Right lobe of liver (tissue), 6 donors: ENCODE measurements at places on chromosomes 16 and 17.
A peak's percentile ranks its signal among the peaks of the same experiment; 100 is the strongest.

DNA sequence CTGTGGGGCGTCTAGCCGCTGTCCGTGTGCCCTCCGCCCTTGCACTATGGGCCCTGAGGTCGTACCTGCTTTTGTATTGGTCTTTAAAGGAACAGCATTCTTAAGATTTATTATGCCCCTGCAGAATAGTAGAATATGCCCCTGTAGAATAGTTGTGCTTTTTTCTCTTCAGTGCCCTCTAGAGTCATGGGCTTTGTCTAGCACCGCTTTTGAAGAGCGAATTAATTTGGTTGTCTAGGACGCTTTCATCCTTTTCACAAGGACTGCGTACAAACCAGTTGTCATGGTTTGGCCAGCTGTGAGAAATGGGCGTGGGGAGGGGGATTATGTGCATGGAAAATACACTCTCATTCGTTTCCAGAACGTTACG is 621 bp downstream of the CEP95 start:
- DNase-seq: no peak

GRCh38 chr17:38914741-38915638 is 10.4 kb upstream of the LASP1NB start:
- no peak for DNase-seq

DNA sequence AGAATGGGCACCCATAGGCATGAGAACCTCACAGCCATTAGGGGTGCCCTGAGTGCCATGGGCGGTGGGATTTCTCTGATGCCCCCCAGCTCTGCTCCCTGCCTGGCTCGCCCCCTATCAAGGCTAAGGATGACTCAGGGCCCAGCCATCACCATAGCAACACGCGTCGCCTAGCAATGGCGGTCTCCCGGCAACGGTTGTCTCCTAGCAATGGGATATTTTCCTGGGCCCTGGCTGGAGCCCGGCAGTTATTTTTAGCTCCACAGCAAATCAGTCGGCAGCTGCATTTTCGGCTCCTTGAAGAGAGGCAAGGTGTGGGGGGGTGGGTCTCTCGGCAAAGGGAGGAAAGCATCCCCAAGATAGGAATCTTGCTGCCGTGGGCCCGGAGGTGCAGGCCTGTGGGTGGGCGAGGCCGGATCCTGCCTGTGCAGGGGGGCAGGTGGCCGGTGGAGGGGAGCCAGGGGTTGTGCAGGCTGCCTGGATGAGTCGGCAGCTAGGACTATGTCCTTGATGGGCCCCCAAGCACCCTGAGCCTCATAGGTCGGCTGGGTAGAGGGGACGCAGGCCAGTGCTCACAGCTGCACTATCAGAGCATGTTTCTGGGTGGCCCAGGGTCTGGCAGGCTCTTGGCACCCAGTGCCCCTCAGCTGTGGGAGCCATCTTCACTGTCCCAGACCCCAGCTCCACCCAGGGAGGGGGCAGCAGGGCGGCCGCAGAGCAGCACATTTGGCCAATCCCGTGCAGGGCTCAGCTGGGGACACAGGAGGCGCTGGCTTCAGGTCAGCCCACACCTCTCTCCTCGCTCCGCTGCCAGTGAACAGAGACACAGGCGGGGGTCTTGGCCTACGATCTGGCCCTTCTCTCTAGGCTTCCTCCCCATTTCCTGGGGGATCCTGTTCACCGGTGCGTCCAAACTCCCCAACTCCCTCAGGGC is 4.2 kb upstream of the FBXL16 start:
- no peak for DNase-seq

- DNase-seq: no peak
Observed at GRCh38 chr17:27856676-27857432, 36.3 kb downstream of the LYRM9 start.

- no peak for DNase-seq
Observed at GRCh38 chr16:84369105-84369504, 767 bp downstream of the ATP2C2 start.

DNA sequence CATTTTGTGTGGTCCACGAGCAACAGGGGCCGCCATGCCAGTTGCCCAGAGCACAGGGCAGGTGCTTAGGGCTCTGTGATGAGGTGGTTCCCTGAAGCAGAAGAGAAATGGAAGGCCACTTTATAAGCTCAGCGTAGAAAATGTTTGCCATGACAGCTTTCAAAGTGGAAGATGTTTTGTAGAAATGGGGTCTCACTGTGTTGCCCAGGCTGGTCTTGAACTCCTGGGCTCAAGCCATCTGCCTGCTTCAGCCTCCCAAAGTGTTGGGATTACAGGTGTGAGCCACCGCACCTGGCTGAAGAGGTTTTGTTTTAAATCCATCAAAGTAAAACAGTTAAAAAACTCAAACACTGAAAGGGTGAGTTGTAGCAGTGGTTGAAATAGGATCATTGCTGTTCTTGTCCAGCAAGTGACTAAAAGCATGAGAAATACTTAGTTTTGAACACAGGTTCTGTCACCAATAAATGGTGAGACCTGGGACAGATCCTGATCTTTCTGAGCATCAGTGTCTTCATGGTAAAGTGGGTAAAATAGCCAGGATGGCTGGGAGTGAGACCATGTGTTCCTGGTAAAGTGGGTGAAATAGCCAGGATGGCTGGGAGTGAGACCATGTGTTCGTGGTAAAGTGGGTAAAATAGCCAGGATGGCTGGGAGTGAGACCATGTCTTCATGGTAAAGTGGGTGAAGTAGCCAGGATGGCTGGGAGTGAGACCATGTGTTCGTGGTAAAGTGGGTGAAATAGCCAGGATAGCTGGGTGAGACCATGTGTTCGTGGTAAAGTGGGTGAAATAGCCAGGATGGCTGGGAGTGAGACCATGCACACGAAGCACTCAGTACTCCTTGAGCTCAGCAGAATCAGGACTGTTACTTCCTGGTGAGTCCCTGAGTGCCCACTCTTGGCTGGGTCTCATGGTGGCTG is 46.0 kb downstream of the BANP start:
- DNase-seq: no peak

GRCh38 chr17:61091096-61091495 is 308.5 kb upstream of the TBX2 start:
- no peak for DNase-seq

DNA sequence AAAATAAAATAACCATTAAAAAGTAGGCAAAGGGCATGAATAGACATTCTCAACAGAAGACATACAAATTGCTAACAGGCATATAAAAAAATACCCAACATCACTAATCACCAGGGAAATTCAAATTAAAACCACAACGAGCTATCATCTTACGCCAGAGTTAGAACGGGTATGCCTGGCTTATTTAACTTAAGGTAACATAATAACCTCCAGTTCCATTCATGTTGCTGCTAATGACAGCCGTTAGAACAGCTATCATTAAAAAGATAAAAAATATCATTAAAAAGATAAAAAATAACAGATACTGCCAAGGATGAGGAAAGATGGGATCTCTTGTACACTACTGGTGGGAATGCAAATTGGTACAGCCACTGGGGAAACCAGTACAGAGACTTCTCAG is 89.3 kb downstream of the GAS7 start:
- no peak for DNase-seq

- DNase-seq: no peak
Observed at GRCh38 chr17:63481488-63481870, 4.6 kb downstream of the ACE start.

GRCh38 chr17:80270836-80271235 is 10.2 kb downstream of the RNF213 start:
- no peak for DNase-seq

DNA sequence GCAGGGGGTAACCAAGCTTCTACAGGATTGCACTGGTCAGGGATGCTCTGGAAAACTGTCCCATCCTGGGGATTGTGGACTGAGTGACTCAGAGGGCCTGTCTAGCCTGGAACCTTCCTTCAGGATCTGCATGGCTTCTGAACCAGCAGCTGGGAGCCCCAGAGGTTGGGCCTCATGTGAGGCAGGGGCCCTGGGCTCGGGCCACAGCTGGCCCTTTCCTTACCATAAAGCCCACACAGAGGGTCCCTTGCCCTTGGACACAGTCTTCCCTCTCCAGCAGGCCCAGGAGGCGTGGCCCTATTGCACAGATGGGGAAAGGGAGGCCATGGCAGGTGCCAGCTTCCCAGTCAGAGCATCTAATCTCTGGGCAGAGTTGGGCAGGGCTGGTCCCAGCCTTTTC is 30.5 kb downstream of the ADCY7 start:
- DNase-seq: peak; percentile 34

DNA sequence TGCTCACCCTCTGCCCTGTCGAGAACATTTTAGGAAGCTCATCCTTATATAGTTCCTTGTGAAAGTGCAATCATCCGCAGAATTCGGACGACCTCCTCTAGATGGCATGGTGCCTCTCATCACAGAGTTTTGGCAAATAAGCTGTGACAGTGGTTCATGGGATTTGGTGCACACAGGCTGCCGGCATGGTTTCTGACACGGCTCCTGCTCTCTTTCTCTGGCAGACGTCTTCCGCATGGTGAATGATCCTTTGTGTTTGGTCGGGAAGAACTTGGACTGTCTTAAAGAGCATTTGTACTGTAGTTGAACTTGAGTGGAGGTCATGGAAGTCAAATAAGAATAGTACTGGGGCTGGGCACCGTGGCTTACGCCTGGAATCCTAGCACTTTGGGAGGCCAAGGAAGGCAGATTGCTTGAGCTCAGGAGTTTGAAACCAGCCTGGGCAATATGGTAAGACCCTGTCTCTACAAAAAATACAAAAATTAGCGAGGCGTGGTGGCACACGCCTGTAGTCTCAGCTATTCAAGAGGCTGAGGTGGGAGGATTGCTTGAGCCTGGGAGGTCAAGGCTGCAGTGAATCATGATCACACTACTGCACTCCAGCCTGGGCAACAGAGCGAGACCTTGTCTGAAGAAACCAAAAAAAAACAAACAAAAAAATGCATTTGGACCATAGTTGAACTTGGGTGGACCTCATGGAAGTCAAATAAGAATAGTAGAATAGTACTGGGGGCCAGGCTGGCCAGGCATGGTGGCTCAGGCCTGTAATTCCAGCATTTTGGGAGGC is 34.7 kb upstream of the NAT9 start:
- no peak for DNase-seq

DNA sequence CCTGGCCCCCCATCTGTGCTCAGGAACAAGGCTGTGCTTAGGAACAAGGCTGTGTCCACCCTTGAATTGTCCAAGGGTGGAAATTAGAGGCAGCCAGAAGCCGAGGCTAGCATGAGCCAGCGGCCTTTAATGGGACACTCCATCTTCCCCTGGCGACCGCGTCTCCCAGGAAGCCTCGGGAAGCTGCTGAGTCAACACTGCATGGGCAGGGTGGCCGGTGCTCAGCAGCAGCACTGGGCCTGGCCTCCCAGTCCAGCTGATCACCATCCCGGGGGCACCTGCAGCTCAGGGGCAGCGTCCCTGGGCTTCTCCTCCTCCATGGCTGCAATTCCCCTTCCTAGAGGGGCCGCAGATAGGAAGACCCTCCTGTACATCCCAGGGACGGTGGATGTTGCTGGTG is 180.8 kb downstream of the ENGASE start:
- DNase-seq: no peak

DNA sequence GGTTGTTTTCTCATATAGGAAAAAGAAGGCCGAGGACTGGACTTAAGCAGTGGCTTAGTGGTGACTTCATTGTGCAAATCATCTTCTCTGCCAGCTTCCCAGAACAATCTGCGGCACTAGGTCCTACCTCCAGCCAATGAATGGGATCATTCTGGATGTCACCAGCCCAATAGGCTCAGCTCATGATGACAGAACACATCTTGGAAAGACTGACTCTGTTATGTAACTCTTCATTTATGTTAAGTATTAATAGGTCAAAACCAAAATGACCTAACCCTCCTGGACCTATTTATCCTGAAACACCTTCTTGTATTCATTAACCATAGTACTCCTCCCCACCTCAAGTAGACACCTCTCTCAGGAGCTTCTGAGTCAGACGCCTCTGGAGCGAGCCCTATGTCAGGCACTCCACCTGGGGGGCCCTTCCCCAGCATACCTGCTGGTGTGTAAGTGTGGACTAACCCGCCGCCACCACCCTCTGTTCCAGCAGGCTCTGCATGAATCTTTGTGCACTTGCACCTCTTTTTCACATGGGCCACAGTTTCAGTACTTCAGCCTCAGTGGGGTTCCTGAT is 7.2 kb downstream of the ARL2BP start:
- peak; percentile 69 for DNase-seq

- DNase-seq: no peak
Observed at GRCh38 chr16:57960826-57961472, 10.0 kb downstream of the CNGB1 start.

DNA sequence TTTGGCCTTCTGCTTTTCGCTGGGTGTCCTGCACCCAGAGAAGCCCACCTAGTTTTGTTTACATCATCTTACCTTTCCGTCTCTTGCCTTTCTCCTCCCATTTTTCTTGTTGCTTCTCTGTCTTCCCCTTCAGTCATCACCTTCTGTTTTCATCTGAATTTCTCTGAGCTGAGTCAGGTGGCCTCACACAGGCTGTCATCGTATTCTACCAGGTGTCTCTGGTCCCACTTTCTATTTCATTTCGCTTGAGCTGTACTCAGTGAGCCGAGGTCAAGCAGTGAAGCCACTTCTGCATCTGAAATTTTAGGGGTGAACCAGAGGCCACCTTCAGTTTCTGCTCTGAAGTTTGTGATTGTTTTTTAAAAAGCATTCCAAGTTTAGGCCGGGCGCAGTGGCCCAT is 9.7 kb downstream of the CRAMP1 start:
- no peak for DNase-seq

GRCh38 chr16:68744744-68745280 is 7.7 kb downstream of the CDH1 start:
- peak; percentile 64 for DNase-seq

- DNase-seq: no peak
Observed at GRCh38 chr17:60639019-60639330, 38.7 kb upstream of the BCAS3 start.

GRCh38 chr17:28901866-28902818 is 737 bp downstream of the DHRS13 start:
- peak; percentile 62 for DNase-seq

DNA sequence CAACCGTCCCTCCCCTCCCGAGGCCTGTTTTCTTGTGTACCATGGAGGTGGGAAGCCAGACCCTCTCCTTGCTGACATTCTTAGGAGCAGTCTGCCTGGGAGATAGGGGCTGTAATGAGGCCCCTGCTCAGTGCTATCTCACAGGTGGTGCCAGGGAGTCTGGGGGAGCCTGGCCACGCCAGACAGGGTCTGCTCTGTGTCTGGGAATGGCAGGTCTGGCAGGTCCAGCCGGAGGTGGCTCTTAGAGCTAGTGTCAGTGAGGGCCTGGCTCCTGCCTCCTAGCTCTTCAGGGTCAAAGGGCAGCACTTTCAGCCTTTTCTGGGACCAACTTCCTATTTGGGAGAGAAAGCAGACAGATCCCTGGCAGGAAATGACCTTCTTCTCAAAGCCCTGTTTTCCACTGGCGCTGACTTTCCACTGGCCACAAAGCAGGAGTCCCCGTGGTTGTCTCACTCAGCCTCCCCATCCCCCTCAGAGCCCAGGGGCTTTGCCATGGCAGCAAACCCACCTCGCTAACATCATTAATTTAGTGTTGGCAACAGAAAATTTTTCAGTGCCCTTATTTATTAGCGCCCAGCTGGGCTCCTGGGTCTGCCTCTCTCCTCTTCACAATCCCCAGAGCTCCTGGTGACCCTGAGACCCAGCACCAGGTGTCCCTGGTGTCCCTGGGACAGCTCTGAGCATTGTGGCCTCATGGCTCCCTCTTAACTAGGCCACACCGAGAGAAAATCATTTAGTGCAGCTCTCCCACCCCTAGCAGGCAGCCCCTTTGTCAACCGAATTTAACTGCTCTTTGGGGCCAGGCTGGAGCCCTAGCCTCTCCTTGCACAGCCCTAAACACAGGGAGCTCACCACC is 24.0 kb upstream of the DOK4 start:
- DNase-seq: no peak
